ENCODE measurements at places on chromosomes 3 and 15. TPM values are rescaled to one million over a fixed set of nuclear protein-coding genes. Genes with fewer than 3 reads are reported as not detected.
A peak's percentile ranks its signal among the peaks of the same experiment; 100 is the strongest.

GRCh38 chr15:69388260-69388705 lies 25.9 kb upstream of the KIF23 start:
- DNase-seq = no peak

- no peak for DNase-seq
Measured at GRCh38 chr3:69322158-69322509, 63.8 kb downstream of the FRMD4B start.

Gene PYDC2
- total RNA-seq = not detected

Gene GPR149
- not detected for total RNA-seq

GRCh38 chr15:93058128-93058527 lies 30.9 kb downstream of the RGMA start:
- no peak for DNase-seq

Gene IGSF10
- 0.21 TPM for total RNA-seq

DNA sequence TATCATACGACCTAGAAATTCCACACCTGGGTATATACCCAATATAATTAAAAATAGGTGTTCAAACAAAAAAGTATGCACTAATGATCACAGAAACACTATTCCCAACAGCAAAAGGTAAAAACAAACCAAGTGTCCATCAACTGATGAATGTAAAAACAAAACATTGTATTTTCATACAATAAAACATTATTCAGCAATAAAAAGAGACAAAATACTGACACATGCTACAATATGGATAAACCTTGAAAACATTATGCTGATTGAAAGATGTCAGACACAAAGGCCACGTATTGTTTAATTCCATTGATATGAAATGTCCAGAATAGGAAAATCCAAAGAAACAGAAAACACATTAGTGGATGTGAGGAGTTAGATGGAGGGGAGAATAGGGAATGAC lies 71.0 kb downstream of the RPL22L1 start:
- DNase-seq = no peak

DNA sequence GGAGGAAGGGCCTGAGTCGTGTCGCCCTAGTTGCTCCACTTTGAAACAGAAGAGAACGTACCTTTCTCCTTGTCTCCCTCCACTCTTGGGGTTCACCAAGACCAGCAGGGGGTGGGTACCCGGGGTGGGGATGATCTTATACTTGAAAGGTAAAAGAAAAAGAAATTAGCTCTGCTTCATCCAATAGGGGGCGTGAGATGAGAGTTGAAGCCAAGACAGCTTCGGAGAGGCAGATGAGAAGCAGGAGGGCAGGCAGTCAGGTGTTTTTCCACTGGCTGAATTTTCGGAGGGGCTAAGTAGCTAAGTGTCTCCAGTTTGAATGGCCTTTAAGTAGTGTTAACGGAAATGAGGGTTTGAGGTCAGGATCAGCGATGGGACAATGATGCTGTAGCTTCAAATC lies 100.4 kb downstream of the DGKG start:
- peak; percentile 76 for DNase-seq

GRCh38 chr3:70811880-70812279 lies 499.4 kb upstream of the MDFIC2 start:
- DNase-seq = no peak

DNA sequence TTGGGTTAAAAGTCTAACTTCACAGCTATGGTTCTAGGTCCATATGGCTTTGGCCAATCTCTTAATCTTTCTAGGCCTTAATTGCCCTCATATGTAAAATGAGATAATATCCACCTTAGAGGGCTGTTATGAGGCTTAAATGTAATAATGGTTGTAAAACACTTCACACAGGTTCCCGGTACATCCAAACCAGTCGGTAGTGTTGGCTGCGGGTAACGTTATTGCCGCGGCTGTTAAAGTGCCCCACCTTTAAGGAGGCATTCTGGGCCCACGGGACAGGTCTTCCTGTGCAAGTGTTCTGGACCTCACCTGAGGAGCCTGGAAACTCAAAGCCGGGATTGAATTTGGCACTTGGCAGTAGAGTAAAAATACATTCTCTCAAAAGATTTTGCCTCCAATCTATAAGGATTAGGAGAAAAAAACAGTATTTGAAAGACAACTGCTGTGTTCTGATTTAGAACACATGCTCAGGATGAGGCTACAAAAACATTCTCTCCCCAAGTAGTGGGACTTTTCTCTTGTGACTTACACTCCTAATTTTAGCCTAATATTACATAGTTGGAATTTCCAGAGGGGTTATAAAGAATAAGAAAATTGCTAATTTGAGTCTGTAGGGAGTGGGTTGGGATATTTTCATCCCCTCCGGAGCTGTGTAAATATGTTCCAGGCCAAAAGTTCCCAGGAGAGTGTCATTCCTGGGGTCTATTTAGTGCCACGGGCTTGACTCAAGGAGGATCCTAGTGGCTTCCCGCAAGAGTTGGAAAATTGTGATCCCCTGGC lies 44.9 kb upstream of the TSEN2 start:
- DNase-seq = no peak

Gene XYLB
- total RNA-seq = 1.5 TPM

Gene DGKG
- total RNA-seq = 0.37 TPM

- DNase-seq = no peak
Measured at GRCh38 chr3:146465693-146466465, 3.5 kb downstream of the PLSCR2 start.

- DNase-seq = no peak
Measured at GRCh38 chr3:171986176-171986575, 53.2 kb upstream of the FNDC3B start.

DNA sequence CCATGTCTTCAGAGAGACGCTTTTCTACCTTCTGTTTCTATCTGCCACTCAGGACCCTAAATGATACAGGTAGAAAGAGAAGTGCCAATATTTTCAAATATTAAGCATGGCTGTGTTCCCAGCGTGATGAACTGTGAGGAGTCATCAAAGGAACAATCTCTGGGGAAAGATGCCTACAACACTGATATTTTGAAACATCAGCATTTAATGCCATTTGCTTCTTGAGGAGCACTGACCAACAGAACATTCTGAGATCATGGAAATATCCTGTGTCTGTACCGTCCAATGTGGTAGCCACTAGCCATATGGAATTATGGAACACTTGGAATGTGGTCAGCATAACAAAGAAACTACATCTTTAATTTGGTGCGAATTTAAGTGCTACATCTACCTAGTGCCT lies 117.9 kb upstream of the COL6A5 start:
- DNase-seq = no peak

Gene IFT80
- total RNA-seq = 28.1 TPM

DNA sequence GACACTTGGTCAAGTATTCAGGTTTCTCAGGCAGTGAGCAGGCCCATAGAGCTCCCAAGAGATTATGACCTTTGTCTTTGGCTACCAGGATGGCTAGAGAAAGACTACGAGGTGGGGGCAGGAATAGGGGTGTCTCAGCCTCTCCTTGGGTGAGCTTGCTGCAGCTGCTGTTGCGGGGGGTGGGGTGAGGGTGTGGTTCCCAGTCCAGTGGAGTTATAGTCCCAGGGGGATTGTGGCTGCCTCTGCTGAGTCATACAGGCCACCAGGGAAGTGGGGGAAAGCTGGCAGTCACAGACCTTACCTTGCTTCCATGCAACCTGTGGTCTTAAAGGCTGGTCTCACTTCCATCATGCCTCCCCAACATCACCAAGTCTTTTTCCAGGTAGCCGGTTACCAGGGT lies 31.7 kb downstream of the ATP2C1 start:
- DNase-seq = no peak

DNA sequence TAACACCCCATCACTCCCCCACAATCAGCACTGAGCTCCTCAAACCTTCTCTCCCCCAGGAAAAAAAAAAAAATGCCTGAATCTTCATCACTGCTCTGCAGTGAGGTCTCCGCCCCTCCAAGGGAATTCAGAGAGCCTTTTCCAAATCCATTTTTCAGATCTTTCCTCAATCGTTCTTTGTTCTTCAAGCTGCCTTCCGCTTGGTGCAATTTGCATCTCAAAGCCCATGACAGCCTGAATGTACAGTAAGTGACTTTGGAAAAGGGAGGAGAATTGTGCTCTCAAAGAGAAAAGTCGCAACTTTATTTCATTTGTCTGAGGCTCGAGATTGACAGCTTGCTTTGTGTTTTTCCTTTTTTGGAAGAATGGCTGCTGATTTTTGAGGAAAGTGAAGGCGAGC lies 75.0 kb downstream of the CORO2B start:
- DNase-seq = peak; percentile 9
